Parietal lobe (tissue), 2 donors: ENCODE measurements at places on chromosomes 5 and 9. TPM values are rescaled to one million over a fixed set of nuclear protein-coding genes. Genes with fewer than 3 reads are reported as not detected.

The CSNK1A1 gene
- 387 TPM for total RNA-seq

The PCDHGB3 gene
- total RNA-seq = 31.0 TPM

The ACTBL2 gene
- total RNA-seq = not detected

The TAF11L14 gene
- total RNA-seq = not detected

The KCNV2 gene
- total RNA-seq = not detected

The BNC2 gene
- 0.31 TPM for total RNA-seq

The DNAJB5 gene
- 47.9 TPM for total RNA-seq

The UBAC1 gene
- total RNA-seq = 33.8 TPM

The ADRB2 gene
- 0.94 TPM for total RNA-seq

The DELE1 gene
- 85.4 TPM for total RNA-seq

The NCBP1 gene
- total RNA-seq = 68.9 TPM

The PDCD1LG2 gene
- total RNA-seq = 0.63 TPM

The SPACA9 gene
- total RNA-seq = 2.8 TPM
